ENCODE measurements at places on chromosomes 11 and 22.
A peak's percentile ranks its signal among the peaks of the same experiment; 100 is the strongest.

- DNase-seq: peak; percentile 18
Observed at GRCh38 chr11:128082574-128082973, 504.8 kb downstream of the ETS1 start.

DNA sequence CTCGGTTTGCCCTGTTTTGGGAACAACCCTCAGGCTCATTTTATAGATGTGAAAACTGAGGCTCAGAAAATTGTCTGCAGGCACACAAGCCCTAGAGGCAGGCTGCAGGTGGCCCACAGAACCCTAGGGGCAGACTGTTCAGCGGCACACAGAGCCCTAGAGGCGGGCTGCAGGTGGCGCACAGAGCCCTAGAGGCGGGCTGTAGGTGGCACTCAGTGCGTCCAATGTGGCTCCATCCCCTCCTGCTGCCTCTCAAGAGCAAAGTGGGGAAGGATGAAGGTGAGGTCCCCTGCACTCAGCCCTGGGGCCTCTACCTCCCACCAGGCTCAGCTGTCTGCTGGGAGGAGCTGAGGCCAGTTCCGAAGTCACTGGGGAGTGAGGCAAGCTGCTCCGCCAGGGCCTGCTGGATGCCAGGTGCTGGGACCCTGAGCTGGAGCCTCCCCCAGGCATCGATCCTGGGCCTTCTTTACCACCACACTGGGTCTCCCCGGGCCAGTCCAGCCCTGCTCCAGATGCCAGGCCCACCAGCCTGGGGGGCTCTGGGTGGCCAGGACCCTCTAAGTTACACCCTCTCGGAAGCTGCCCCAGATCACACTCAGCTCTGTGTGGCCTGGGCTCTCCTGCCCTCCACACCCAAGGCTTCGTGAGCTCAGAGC is 2.3 kb downstream of the ACY3 start:
- DNase-seq: no peak

- no peak for DNase-seq
Observed at GRCh38 chr22:30816413-30816812, 121.7 kb downstream of the OSBP2 start.

DNA sequence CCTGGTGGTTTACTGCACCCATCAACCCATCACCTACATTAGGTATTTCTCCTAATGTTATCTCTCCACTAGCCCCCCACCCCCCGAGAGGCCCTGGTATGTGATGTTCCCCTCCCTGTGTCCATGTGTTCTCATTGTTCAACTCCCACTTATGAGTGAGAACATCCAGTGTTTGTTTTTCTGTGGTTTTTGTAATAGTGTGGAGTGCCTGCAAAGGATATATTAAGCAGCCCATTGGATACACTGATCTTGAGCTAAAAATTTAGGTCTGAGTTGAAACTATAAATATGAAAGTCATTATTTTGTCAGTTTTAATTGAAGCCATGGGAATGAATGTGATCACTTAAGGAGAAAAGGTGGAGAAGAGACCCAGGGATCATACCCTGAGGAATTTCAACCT is 23.0 kb downstream of the MRPL48 start:
- no peak for DNase-seq

DNA sequence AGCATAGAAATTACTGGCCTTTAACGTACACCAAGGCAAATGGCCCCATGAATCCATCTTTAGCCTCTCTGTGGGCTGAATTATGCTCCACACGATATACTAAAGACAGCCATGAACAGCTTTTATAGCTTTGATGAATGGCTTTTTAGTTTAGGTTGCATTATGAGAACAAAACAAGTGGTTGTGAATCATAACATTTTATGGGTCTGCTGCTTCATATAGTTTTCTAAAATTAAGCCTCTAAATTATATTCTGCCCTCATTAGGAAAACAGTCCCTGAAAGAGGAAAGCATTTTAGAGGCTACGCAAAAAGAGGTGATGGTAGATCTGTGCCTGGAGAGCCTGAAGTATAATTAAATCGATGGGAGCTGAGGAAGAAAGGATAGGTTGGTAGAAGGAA is 221.3 kb downstream of the CADM1 start:
- DNase-seq: no peak

DNA sequence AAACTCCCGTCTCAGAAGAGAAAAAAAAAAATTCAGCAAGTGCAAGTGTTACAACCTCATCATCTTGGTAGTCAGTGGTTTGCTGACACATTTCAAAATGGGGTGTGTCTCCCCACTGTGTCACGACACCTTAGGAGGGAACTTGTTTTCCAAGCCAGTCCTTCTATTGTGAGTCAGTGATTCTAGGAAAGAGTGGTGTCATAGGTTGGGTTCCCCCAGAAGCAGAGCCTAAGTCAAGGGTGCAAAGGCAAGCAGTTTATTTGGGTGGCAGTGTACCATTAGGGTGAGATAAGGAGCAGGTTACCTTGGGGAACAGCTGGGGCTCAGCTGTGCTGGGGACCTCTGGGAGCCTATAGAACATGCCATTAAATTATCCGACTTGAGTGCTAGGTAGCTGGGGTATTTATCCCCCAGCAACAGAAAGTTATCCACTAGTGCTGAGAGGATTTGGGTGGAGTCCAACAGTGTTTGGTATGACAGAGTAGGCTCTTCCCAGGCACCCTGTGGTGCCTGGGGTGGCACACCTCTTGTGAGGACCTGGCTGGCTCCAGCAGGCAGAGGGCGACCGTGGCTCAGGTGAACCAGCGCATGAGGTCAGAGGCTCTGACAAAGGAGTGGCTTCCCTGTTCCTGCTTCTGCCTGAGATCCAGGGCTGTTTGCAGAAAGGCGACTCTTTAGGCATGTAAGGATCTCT is 41.7 kb downstream of the KIAA1671 start:
- no peak for DNase-seq

DNA sequence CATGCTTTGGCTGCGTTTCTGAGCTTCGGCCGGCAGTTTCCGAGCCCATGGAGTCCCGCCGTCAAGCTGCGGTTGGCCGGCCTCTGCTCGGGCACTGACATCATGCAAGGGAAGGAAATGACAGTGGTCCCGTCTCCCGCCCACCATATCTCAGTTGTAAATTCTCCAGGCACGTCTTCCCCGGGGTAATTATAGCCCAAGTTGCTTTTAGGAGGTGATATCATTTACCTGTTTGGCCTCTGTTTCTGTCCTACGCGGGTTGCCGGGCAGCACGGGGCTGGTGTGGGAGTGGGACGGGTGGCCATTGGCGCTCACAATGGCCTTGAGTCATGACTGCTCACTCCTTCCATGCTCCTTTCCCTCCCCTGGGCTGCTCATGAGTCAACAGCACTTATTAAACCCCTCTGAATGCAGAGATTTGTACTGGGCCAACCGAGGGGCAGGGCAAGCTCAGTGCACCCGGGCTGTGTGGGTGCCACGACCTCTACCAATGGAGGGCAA is 4.2 kb upstream of the ANO1 start:
- DNase-seq: peak; percentile 24

DNA sequence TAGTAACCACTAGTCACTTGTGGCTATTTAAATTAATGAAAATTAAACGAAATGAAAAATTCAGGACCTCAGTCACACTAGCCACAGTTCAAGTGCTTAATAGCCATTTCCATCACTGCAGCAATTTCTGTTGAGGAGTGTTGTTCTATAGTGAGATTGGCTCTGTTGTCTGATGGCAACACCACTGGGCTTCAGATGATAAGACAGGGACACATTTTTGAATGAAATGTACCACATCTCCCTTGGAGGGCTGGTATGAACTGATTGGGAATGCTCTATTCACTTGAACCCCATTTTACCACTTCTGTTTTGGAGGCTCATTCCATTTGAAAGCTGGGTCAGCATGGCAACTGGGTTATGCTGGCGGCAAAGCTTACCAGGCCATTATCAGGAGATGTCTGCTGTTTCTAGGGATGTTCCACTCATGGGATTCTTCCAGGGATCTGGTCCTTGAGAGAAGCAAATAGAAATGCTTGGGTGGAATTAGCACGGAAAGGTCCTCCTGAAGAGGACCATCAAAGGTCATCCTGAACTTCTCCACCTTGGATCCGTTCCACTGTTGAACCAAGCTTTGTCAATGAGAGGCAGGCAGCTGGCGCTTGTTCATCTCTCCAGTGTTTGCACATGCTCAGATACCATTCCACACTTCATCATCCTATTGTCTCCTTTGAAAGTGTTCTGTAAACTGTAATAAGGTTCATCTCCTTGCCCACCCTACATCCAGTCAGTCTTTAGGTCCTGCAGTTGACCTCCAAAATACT is 7.6 kb downstream of the AMOTL1 start:
- no peak for DNase-seq

DNA sequence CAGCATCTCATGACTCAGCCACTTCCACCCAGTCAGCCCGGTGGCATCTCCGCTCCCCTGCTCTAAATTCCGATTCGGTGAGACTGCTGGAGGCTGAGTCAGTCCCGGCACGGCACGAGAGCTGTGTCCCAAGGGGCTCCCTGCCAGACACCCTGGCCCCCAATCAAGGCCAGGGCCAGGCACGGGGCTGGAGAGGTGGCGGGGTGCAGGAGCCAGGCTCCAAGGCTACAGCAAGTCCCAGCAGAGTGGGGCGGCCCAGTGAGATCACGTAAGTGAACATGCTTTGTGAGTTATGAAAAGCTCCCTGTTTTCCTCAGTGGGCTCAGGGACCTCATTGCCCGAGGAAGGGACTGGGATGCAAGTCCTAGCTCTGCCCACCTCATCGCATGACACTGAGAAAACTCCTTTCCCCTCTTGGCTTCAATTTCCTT is 3.0 kb downstream of the C11orf68 start:
- DNase-seq: peak; percentile 96

DNA sequence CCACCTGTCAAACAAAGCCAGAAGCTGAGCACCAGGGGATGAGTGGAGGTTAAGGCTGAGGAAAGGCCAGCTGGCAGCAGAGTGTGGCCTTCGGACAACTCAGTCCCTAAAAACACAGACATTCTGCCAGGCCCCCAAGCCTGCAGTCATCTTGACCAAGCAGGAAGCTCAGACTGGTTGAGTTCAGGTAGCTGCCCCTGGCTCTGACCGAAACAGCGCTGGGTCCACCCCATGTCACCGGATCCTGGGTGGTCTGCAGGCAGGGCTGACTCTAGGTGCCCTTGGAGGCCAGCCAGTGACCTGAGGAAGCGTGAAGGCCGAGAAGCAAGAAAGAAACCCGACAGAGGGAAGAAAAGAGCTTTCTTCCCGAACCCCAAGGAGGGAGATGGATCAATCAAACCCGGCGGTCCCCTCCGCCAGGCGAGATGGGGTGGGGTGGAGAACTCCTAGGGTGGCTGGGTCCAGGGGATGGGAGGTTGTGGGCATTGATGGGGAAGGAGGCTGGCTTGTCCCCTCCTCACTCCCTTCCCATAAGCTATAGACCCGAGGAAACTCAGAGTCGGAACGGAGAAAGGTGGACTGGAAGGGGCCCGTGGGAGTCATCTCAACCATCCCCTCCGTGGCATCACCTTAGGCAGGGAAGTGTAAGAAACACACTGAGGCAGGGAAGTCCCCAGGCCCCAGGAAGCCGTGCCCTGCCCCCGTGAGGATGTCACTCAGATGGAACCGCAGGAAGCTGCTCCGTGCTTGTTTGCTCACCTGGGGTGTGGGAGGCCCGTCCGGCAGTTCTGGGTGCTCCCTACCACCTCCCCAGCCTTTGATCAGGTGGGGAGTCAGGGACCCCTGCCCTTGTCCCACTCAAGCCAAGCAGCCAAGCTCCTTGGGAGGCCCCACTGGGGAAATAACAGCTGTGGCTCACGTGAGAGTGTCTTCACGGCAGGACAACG is 11.7 kb downstream of the CXCR5 start:
- no peak for DNase-seq

DNA sequence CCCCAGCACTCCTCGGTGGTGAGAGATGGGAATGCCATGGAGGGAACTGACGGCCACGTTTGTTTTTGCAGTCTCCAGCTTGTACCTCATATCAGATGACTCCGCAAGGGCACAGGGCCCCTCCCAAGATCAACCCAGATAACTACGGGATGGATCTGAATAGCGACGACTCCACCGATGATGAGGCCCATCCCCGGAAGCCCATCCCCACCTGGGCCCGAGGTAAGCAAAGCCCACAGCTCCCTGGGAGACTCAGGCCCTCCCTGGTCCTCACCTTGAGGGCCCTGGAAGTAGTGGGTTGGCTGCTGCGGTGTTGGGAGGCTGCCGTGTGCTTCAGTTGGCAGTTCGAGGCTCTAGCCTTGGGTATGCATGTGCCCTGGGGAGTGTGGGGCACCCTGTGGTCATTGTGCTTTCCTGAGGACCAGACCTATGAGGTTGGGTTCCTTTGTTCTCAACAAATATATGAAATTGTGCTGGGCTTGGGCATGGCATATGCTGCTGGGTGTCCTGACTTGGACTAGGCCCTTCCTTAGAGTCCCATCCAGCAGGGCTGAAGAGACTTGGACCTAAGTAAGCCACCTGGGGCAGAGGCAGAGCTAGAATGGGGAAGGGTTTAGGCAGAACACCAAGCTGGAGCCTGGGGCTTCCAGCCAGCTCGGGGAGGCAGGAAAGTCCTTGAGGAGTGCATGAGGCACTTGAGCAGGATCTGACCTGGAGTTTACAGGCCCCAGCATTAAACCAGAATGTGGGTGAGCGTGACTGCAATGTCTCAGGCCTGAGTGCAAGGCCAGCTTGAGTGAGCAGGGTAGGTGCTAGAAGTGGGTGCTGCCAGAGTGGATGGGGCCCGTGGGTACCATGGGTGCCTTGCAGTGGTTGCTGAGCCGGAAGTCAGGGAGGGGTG is 26.4 kb downstream of the INCENP start:
- DNase-seq: no peak
